ENCODE measurements at places on chromosomes 7 and 10. TPM values are rescaled to one million over a fixed set of nuclear protein-coding genes. Genes with fewer than 3 reads are reported as not detected.

GRCh38 chr10:71527135-71527534 lies 130.4 kb downstream of the CDH23 start:
- no peaks in the 10 kb centered on the region for H3K27me3 ChIP-seq
- no peak overlapping the region for H3K27ac ChIP-seq
- no peaks in the 10 kb centered on the region for H3K36me3 ChIP-seq
- no peak for DNase-seq

- H3K4me3 ChIP-seq, result peak overlapping the region; percentile 70
- peaks cover 73% of the 10 kb centered on the region for H3K27me3 ChIP-seq
- peaks cover 24% of the 10 kb centered on the region for H3K4me1 ChIP-seq
- H3K27ac ChIP-seq, result no peak overlapping the region
These were observed 2.5 kb upstream of the TMEM178B start for GRCh38 chr7:141071260-141071854.

DNA sequence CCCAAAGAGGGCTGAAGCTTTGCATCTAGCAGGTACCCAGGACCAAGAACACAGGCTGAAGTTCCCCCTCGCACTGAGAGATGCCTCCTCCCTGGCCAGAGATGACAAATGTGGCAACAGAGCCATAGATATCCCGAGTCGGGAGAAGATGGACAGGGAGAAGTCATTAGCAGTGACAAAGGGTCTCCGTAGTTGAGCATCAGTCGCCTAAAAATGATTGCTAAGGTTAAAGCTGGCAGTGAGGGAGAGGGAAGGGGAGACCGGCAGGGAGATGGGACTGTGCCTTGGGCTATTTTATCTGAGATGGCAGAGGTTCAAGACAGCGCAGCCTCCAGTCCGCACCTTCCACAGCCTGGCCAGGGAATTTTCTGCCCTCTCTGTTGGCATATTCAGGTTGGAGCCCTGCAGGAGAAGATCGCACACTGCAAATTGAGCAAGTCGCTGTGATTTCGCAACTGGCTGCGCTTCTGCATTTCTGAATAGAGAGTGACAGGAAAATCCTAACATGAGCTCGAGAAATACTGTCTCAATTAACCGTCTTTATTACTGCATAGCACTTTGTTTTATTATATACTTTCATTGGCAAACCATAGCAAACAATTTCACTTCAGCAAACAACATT lies 238.9 kb upstream of the GPR26 start:
- H3K27ac ChIP-seq, result no peak overlapping the region
- no peak for DNase-seq
- no peaks in the 10 kb centered on the region for H3K4me1 ChIP-seq
- H3K4me3 ChIP-seq, result no peak overlapping the region
- H3K27me3 ChIP-seq, result no peaks in the 10 kb centered on the region

DNA sequence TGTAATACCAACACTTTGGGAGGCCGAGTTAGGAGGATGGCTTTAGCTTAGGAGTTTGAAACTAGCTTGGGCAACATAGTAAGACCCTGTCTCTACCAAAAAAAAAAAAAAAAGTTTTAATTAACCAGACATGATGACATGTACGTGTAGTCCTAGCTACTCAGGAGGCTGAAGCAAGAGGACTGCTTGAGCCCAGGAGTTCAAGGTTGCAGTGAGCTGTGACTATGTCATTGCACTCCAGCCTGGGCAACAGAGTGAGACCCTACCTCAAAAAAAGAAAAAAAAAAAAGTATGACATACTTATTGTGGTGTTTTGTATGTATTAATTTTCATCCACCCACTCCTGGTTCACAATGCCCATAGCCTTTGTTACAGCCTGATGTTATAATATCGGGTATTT lies 69.7 kb downstream of the GSAP start:
- H3K4me3 ChIP-seq, result no peak overlapping the region
- no peaks in the 10 kb centered on the region for H3K27me3 ChIP-seq
- peaks cover 7% of the 10 kb centered on the region for H3K4me1 ChIP-seq
- H3K36me3 ChIP-seq, result no peaks in the 10 kb centered on the region

- no peak overlapping the region for H3K4me3 ChIP-seq
- H3K4me1 ChIP-seq, result no peaks in the 10 kb centered on the region
- no peak overlapping the region for H3K27ac ChIP-seq
- no peaks in the 10 kb centered on the region for H3K36me3 ChIP-seq
- DNase-seq, result no peak
These were observed 60.0 kb upstream of the ACSM6 start for GRCh38 chr10:95133997-95134396.

- H3K27ac ChIP-seq, result no peak overlapping the region
- no peaks in the 10 kb centered on the region for H3K27me3 ChIP-seq
- no peak for DNase-seq
- no peak overlapping the region for H3K4me3 ChIP-seq
These were observed 56.1 kb downstream of the HACD1 start for GRCh38 chr10:17561111-17561510.

GRCh38 chr7:150327308-150327707 lies 4.0 kb upstream of the ACTR3C start:
- DNase-seq, result no peak
- peaks cover 67% of the 10 kb centered on the region for H3K36me3 ChIP-seq
- H3K4me3 ChIP-seq, result no peak overlapping the region
- no peak overlapping the region for H3K27ac ChIP-seq
- H3K27me3 ChIP-seq, result no peaks in the 10 kb centered on the region
- H3K4me1 ChIP-seq, result peaks cover 10% of the 10 kb centered on the region

Gene SRRM3
- polyA plus RNA-seq, result 0.96 TPM

GRCh38 chr7:111931958-111932357 lies 274.2 kb downstream of the DOCK4 start:
- H3K36me3 ChIP-seq, result no peaks in the 10 kb centered on the region
- no peak overlapping the region for H3K27ac ChIP-seq
- H3K4me3 ChIP-seq, result no peak overlapping the region
- H3K4me1 ChIP-seq, result no peaks in the 10 kb centered on the region
- DNase-seq, result no peak
- H3K27me3 ChIP-seq, result no peaks in the 10 kb centered on the region

Gene RARRES2
- polyA plus RNA-seq, result 165 TPM

DNA sequence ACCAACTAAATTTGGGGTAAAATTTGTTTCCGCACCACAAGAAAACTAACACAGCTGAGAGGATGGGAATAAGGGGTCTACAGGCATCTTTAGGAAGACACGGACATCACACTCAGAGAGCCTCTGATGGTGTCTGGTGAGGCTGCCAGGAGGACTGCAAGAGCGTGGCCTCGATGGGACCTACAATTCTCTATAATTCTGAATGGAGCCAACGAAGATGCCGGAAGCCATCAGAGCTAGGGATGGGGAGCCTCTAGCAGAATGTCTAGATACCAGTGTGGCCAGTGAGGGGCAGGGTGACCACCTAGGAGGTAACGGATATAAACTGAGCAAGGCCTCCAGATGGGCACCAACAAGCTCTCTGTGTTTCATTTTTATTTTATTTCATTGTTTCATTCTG lies 7.5 kb downstream of the GRID1 start:
- no peak overlapping the region for H3K4me3 ChIP-seq
- peak; percentile 35 for DNase-seq
- peaks cover 27% of the 10 kb centered on the region for H3K4me1 ChIP-seq
- H3K27ac ChIP-seq, result no peak overlapping the region
- H3K36me3 ChIP-seq, result no peaks in the 10 kb centered on the region
- H3K27me3 ChIP-seq, result peaks cover 16% of the 10 kb centered on the region

DNA sequence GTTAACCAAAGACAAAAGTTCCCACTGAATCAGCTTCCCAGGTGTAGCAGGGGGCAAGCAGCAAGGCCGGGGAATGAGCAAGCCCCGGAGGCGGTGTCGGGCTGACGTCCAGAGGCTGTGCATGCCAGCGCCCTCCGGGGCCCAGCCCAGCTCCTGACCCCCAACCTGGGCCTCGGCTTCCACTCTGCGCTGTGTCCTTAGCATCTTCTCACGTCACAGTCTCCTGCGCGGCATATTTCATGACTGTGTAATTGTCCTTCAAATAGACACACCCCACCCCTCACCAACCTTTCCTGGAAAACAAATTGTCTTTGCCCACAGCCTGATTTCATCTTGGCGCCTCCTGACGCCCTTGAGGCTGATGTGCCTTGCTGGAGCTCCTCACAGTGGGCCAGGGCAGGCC lies 133.5 kb downstream of the RGS10 start:
- no peak for DNase-seq
- no peaks in the 10 kb centered on the region for H3K36me3 ChIP-seq
- peaks cover 95% of the 10 kb centered on the region for H3K4me1 ChIP-seq
- no peaks in the 10 kb centered on the region for H3K27me3 ChIP-seq

- H3K27ac ChIP-seq, result no peak overlapping the region
- no peak for DNase-seq
- H3K36me3 ChIP-seq, result peaks cover 100% of the 10 kb centered on the region
- no peaks in the 10 kb centered on the region for H3K27me3 ChIP-seq
- H3K4me1 ChIP-seq, result no peaks in the 10 kb centered on the region
- no peak overlapping the region for H3K4me3 ChIP-seq
These were observed 127.9 kb downstream of the NRF1 start for GRCh38 chr7:129739427-129739826.

GRCh38 chr7:113521468-113521867 lies 397.3 kb downstream of the PPP1R3A start:
- DNase-seq, result no peak
- H3K27me3 ChIP-seq, result no peaks in the 10 kb centered on the region
- no peak overlapping the region for H3K27ac ChIP-seq
- no peaks in the 10 kb centered on the region for H3K36me3 ChIP-seq

DNA sequence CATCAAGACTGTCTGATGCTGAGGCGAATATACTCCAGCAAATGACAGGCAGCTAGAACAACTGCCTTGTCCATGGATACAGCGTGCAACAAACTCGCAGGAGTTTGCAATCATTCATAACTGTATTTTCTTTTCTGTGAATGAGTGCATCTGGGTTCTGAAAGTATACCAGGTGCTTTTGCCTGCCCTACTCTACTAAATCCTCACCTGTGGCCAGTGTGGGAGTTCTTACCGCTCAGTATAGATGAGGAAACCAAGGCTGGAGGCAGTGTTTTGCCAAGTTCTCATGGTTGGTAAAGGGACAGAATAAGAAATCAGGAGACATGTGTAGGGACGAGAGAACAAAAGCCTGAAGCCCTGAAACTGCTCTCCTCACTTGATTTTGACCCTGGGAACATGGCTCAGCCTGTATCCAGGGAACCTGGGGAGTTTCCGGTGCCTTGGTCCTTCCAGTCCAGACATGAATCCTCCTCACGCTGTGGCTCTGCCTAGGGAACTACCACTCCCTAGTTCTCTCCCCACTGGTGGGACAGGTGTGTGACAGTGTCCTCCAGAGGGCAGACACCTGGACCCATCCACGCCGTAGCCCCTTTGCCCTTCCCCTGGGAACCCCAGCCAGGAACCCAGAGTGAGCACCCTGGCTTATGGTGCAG lies 142.0 kb downstream of the CDH23 start:
- no peak overlapping the region for H3K27ac ChIP-seq
- DNase-seq, result no peak
- no peaks in the 10 kb centered on the region for H3K4me1 ChIP-seq
- no peak overlapping the region for H3K4me3 ChIP-seq

DNA sequence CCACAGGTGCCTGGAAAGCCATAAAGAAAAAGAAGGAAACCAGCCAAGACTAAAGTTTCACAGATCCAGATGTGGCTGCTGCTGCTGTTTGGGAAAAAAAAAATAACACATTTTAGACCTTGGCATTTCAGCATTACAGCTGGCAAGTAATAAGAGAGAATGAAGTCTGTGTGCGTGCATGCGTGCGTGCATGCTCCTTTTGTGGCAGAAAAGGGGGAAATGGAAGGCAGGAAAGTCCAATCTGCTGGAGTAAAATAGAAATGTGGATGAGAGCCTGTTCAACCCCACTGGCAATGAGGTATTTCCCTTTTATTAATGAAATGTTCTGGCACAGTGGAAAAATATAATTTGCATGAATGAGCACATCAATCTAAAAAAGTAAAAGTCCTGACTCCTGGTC lies 137.0 kb upstream of the SEMA3A start:
- no peaks in the 10 kb centered on the region for H3K4me1 ChIP-seq
- no peak overlapping the region for H3K27ac ChIP-seq
- no peaks in the 10 kb centered on the region for H3K36me3 ChIP-seq
- no peak overlapping the region for H3K4me3 ChIP-seq
- H3K27me3 ChIP-seq, result no peaks in the 10 kb centered on the region

Gene NPY4R2
- polyA plus RNA-seq, result not detected

- no peaks in the 10 kb centered on the region for H3K36me3 ChIP-seq
- no peaks in the 10 kb centered on the region for H3K4me1 ChIP-seq
- no peak overlapping the region for H3K27ac ChIP-seq
- DNase-seq, result no peak
- no peaks in the 10 kb centered on the region for H3K27me3 ChIP-seq
These were observed 184.8 kb upstream of the NRP1 start for GRCh38 chr10:33519130-33519860.

Gene ELMO1
- 39.4 TPM for polyA plus RNA-seq

- no peak for DNase-seq
- H3K36me3 ChIP-seq, result no peaks in the 10 kb centered on the region
- H3K4me3 ChIP-seq, result no peak overlapping the region
- peaks cover 21% of the 10 kb centered on the region for H3K27me3 ChIP-seq
These were observed 35.7 kb upstream of the PLEKHA1 start for GRCh38 chr10:122338609-122339441.

Gene SPDYE16
- polyA plus RNA-seq, result not detected

DNA sequence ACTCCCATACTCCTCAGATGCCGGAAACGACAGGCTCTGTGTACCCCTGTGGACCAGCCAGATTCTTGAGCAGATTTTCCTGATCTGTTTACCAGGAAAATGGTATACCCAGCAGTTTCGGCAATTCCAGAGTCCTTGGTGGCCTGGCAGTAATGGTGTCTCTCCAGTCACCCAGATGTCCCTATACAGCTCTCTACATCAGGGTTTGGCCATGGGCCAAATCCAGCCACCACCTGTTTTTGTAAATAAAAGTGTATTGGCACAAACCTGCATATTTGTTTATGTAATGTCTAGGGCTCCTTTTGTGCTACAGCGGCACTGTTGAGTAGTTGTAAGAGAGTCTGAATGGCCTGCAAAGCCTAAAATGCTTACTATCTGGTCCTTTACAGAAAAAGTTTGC lies 491.3 kb downstream of the RPS24 start:
- no peaks in the 10 kb centered on the region for H3K4me1 ChIP-seq
- H3K4me3 ChIP-seq, result no peak overlapping the region
- H3K27me3 ChIP-seq, result no peaks in the 10 kb centered on the region
- no peak overlapping the region for H3K27ac ChIP-seq

DNA sequence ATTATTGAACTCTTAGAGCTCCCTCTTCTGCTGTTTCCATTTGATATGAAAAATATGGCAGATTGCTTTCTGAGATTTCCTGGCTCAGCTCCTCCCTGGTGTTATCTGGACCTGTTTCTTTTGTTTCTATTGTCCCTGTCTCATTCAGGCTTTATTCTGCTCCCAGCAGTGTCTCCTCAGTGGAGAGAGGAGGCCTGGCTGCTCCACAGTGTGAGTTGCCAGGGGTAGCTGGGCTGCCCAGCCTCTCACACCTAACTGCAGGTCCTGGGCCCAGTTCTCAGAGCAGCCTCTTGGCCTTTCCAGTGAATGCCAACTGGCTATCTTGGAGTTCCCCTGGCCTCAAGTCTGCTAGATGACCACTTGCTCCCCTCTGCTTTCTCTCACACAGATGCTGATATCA lies 127.0 kb downstream of the VPS41 start:
- no peak overlapping the region for H3K27ac ChIP-seq
- no peaks in the 10 kb centered on the region for H3K27me3 ChIP-seq
- H3K4me1 ChIP-seq, result no peaks in the 10 kb centered on the region
- DNase-seq, result no peak

Data from spleen (tissue), 13 donors.